ENCODE measurements at places on chromosomes 7 and 10.

DNA sequence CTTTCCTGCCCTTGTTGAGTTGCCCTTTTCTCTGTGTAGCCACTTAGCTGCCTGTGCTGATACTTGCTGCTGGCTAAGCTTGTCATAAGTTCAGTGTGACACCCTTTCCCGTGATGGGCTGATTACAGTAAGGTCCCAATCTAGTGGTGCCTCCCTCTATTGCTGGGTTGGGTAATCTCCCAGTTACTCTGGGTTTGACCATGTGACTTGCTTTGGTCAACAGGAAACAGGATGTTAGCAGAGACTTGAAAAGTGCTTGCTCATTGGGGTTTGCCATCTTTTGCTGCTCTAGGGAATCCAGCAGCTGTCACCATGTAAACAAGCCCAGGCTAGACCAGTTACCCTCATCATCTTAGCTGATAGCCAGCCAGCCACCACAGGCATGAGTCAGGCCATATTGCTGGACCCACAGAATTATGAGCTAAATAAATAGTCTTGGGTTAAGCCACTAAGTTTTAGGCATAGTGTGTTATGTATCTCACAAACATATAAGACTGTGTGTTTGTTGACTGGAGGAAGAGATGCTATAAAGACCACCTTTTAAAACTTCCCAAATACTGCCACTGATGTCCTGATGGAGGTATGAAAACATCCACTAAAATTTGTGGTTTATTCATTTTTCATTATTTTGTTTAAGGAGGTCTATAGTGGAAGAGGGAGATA is 4.0 kb upstream of the LEP start:
- DNase-seq: no peak

- no peak for DNase-seq
These were observed 539.0 kb downstream of the ZWINT start for GRCh38 chr10:55822096-55822495.

GRCh38 chr10:102767428-102768160 is 23.8 kb downstream of the WBP1L start:
- no peak for DNase-seq

- DNase-seq: no peak
These were observed 926.3 kb downstream of the NRG3 start for GRCh38 chr10:82801289-82801688.

DNA sequence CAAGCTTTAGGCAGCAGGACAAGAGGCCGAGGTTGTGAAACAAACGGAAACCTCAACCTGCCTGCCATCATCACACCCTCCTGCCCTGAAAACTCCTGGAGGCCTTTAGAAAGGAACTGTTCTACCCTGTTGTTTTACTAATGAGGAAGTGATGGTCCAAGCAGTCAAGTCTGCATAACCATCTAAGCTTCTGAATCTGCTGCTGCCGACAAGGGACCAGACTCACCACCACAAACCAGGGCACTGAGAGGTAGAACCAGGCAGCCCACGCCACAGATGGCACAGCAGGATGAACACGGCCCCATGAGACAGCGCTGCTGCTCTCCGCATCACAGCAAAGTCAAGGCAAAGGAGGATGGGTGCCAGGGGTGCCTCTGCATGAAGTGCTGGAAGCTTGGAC is 209.4 kb downstream of the CELF2 start:
- no peak for DNase-seq

GRCh38 chr10:47063858-47064257 is 152.6 kb downstream of the PTPN20 start:
- no peak for DNase-seq

DNA sequence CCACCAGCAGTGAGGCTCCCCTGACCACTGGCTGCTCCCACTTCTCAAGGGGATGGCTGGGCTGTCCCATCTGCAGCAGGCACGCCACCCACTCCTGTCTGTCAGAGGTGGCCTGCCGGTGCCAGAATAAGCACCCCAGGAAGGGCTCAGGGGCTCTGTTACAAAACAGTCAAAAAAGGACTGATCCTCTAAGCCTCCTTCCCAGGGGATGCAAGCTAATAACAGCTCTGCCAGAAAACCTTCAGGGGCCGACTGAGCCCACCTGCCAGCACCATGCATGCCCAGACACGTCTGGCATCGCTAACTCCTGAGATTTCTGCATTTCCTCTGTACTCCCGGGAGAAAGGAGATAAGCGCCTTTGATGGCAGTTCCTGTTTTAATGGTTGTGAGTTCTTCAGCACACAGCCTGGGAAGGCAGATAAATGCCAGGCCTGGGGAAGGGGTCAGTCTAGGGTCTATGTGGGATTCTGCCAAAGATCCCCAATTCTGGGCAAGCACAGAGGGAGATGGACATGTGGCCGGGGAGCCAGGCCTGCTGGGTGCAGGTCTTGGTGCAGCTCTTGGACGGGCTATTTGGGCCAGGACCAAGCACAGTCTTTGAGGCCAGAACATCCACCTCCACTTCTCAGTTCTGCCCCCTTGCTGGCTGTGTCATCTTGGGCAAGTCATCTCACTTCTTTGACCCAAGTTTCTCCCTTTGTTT is 128.4 kb downstream of the ARHGAP22 start:
- DNase-seq: no peak

Measured in stimulated activated CD8-positive, alpha-beta memory T cell treated with anti-CD3 and anti-CD28 coated beads, Interleukin-7, amount 100 ng/mL, for 1 hour (primary cell).